ENCODE measurements at places on chromosomes 13 and 19. TPM values are rescaled to one million over a fixed set of nuclear protein-coding genes. Genes with fewer than 3 reads are reported as not detected.

The SAMD4B gene
- 173 TPM for total RNA-seq

The LRRC63 gene
- total RNA-seq, result not detected

The CCDC122 gene
- total RNA-seq, result 2.4 TPM

The SLC25A41 gene
- 0.20 TPM for total RNA-seq

The FBXW9 gene
- 13.2 TPM for total RNA-seq

The CERS4 gene
- total RNA-seq, result 2.7 TPM

The MAMSTR gene
- total RNA-seq, result 0.28 TPM

The PSG1 gene
- total RNA-seq, result 0.21 TPM

The FFAR2 gene
- not detected for total RNA-seq

The ZIC2 gene
- total RNA-seq, result 17.7 TPM

The CAMSAP3 gene
- 2.5 TPM for total RNA-seq

The CCDC8 gene
- total RNA-seq, result not detected

The ADM5 gene
- 4.0 TPM for total RNA-seq

The EFNB2 gene
- total RNA-seq, result 2.2 TPM
